ENCODE measurements at places on chromosomes 6 and 20. TPM values are rescaled to one million over a fixed set of nuclear protein-coding genes. Genes with fewer than 3 reads are reported as not detected.

DNA sequence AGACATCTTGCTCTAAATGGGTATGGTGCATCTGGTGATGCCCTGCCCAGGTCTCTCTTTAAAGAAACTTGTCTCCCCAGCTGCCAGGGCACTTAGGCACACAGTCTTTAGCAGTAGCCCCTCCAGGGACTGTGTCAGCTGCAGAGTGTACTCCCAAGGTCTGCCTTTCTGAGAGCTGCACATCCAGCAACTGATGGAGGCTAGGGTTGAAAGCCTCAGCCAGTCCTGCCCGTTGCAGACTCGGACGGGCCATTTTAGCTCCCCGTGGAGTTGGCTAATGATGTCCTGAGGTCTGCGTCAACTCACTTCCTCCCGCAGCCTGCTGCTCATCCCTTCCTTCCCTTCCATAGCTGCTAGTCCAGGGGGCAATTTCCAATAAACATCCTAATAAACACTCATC, 381.8 kb downstream of the PTPRT start:
- DNase-seq = no peak

Gene TMEM217
- 0.60 TPM for polyA plus RNA-seq

GRCh38 chr6:82711105-82711827, 347.6 kb downstream of the TPBG start:
- no peak for DNase-seq

GRCh38 chr6:4965562-4966389, 38.1 kb downstream of the RPP40 start:
- no peak for DNase-seq

Data from stomach (tissue), 19 donors.